NAMALWA (cell line): ENCODE measurements at places on chromosomes 7 and 10.
A peak's percentile ranks its signal among the peaks of the same experiment; 100 is the strongest.

DNA sequence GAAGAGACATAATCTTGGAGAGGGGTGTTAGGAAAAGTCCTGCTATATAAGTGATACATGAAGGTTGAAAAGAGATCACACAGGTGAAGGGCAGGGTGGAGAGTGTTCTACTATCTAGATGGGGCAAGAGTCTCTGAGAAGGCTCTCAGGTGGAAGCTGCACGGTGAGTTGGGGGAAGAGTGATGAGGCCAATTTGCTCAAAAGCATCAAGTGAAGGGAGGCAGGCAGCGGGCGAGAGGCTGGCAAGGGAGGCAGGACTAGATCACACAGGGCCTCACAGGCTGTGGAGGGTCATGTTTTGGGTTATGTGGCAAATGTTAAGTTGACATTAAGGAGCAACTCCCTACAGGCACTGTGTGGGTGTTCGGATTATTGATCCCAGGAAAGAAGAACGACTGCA lies 2.6 kb upstream of the COL17A1 start:
- no peak for DNase-seq

- no peak for DNase-seq
These were observed 1040.0 kb downstream of the SORCS3 start for GRCh38 chr10:105681051-105681450.

GRCh38 chr10:662686-663465 lies 26.6 kb downstream of the DIP2C start:
- DNase-seq = no peak

- peak; percentile 33 for DNase-seq
These were observed 32.0 kb upstream of the STRIP2 start for GRCh38 chr7:129401967-129402860.

GRCh38 chr7:157904211-157904865 lies 567.5 kb downstream of the DNAJB6 start:
- DNase-seq = no peak

GRCh38 chr7:104927055-104927454 lies 87.0 kb upstream of the KMT2E start:
- DNase-seq = no peak

DNA sequence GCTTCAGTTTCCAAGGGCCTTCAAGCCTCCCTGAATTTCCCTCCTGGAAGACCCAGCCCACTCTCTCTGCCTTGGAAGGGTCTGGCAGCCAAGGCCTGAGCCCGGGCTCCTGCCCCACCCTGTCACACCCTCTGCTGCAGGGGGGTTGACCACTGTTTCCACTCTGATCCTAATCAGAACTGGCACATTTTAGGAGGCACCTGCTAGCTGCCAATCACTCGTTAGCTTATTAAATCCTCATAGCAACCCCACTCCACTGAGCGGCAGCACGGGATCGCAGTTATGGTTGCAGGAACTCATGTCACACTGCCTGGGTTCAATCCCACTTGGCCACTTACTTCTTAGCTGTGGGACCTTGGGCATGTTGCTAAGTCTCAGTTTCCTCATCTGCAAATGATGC lies 12.9 kb downstream of the HSPB1 start:
- no peak for DNase-seq

- no peak for DNase-seq
These were observed 37.3 kb downstream of the CYP17A1 start for GRCh38 chr10:102799691-102800471.

- no peak for DNase-seq
These were observed 87.7 kb downstream of the GRB10 start for GRCh38 chr7:50695026-50695425.

DNA sequence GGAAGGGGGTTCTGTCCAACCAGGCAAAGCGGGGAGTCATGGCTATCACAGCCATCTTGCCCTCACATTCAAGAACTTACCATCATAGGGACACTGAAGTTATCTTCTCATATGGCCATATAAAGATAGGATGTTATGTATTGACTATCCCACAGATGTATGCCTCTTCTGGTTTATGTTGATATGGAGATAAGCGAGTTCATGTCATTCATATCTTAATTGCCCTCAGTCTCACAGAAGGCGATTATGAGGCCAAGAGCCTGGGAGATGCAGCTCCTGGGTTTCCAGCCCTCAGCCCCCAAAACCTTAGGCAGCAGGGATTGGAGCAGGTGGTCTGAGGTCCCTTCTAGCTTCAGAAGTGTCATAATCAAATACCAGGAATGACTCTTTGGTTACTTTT lies 8.5 kb upstream of the ANKRD61 start:
- no peak for DNase-seq

- DNase-seq = no peak
These were observed 4.6 kb downstream of the TMEM140 start for GRCh38 chr7:135152442-135152841.
